Activated T-cell treated with anti-CD3 and anti-CD28 coated beads, Interleukin-2, amount 50 U/mL, for 72 hours (primary cell): ENCODE measurements at places on chromosomes 11 and 22.

- H3K36me3 ChIP-seq, result no peaks in the 10 kb centered on the region
- H3K27ac ChIP-seq, result no peak overlapping the region
- H3K4me3 ChIP-seq, result no peak overlapping the region
- H3K4me1 ChIP-seq, result no peaks in the 10 kb centered on the region
Observed at GRCh38 chr22:30572840-30573593, 1.4 kb downstream of the GAL3ST1 start.

- H3K4me1 ChIP-seq, result no peaks in the 10 kb centered on the region
- no peak overlapping the region for H3K27ac ChIP-seq
- peaks cover 66% of the 10 kb centered on the region for H3K27me3 ChIP-seq
Observed at GRCh38 chr11:2867722-2868505, 17.7 kb downstream of the CDKN1C start.

DNA sequence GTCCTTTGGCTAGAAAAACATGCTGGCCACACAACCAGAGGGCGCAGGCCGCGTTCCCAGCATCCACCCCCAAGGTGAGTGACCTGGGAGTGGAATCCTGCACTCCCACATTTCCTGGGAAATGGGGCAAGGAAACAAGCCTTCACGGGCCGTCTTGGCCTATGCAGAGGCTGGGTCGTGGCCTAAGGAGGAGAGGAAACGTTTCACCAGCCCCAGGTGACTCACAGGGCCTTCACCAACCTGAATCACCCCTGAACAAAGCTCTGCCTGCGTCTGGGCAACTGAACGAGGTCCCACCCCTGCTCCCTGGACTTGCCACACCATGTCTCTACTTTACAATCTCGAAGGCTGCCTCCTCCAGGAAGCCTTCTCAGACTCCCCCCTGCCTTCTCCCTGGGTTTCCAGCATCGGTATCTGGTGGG is 13.2 kb downstream of the MYH9 start:
- H3K4me3 ChIP-seq, result peak overlapping the region; percentile 81
- H3K36me3 ChIP-seq, result peaks cover 6% of the 10 kb centered on the region
- peak overlapping the region; percentile 96 for H3K27ac ChIP-seq
- DNase-seq, result peak; percentile 76
- peaks cover 98% of the 10 kb centered on the region for H3K4me1 ChIP-seq

- H3K27ac ChIP-seq, result no peak overlapping the region
- no peak for DNase-seq
- no peaks in the 10 kb centered on the region for H3K27me3 ChIP-seq
Observed at GRCh38 chr22:21977814-21978213, 4.8 kb downstream of the TOP3B start.

GRCh38 chr11:3037040-3037944 is 19.9 kb downstream of the CARS1 start:
- no peak overlapping the region for H3K27ac ChIP-seq
- peaks cover 35% of the 10 kb centered on the region for H3K36me3 ChIP-seq
- peak; percentile 42 for DNase-seq
- H3K27me3 ChIP-seq, result no peaks in the 10 kb centered on the region
- no peak overlapping the region for H3K4me3 ChIP-seq
